PC-3 (cell line): ENCODE measurements at places on chromosomes 13 and 19. TPM values are rescaled to one million over a fixed set of nuclear protein-coding genes. Genes with fewer than 3 reads are reported as not detected.
A peak's percentile ranks its signal among the peaks of the same experiment; 100 is the strongest.

DNA sequence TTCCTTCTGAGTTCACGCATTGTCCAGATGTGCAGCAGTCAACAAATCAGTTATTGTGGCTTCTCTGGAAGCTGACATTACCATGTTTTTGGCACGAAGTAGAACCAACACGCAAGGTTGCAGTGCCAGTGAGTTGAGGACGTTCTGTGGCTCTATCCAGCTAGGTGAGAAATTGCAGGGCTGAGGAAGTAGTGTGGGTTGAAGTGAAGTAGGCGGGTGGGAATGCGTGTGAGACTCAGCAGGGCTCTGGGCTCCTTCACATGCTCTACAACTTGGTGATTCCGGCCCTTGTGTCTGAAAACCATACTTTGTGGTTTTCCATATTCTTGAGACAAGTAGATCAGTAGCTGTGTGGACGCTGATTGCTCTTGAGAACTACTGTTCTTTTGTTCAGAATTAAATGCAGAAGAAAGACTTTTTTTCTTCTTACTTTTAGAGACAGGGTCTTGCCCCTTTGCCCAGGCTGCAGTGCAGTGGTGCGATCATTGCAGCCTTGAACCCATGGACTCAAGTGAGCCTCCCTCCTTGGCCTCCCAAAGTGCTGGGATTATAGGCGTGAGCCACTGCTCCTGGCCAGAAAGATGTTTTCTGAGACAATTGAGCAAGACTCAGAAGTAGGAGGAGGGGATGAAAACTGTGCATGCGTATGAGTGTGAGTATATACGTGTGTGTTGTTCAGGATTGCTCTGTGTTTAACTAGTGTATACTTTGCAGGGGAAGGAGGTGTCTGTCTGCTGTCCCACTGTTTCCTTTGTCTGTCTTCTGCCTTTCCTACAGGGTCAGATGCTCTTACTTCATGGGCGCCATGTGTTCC lies 46.2 kb downstream of the GATAD2A start:
- no peak overlapping the region for H3K4me3 ChIP-seq
- H3K27ac ChIP-seq = no peak overlapping the region
- DNase-seq = no peak
- H3K27me3 ChIP-seq = no peaks in the 10 kb centered on the region
- H3K4me1 ChIP-seq = peaks cover 5% of the 10 kb centered on the region

GRCh38 chr19:40360020-40360707 lies 11.7 kb downstream of the PLD3 start:
- H3K4me1 ChIP-seq = no peaks in the 10 kb centered on the region
- no peak overlapping the region for H3K4me3 ChIP-seq
- H3K27me3 ChIP-seq = no peaks in the 10 kb centered on the region
- no peak for DNase-seq
- no peaks in the 10 kb centered on the region for H3K36me3 ChIP-seq

DNA sequence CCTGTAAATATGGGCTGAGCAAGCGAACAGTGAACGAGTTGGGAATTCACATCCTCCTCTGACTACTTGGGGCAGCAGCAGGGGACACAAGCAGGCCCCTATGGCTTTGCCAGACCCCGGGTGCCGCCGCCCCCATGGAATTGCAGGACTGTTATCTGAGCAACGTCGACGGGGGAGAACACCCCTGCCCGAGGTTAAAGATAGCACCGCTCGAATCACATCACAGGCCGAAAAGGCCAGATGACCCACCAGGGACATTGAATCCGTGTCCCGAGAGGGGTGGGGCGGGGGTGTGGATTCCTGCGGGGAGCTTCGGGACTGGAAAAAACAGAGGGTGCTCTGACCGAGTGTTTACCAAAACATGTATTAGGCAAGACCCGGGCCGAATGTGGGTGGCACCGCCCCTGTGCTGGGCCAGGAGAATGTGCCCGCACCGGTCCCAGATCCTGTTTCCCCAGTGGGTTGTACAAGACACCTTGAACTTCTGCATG lies 9.1 kb downstream of the FEM1A start:
- peak overlapping the region; percentile 47 for H3K4me3 ChIP-seq
- H3K4me1 ChIP-seq = peaks cover 16% of the 10 kb centered on the region
- H3K27ac ChIP-seq = peak overlapping the region; percentile 42
- DNase-seq = peak; percentile 95
- H3K36me3 ChIP-seq = peaks cover 8% of the 10 kb centered on the region; the same call in 1 of the 2 replicates

GRCh38 chr19:41657157-41657556 lies 30.3 kb upstream of the CEACAM4 start:
- no peaks in the 10 kb centered on the region for H3K36me3 ChIP-seq
- H3K27me3 ChIP-seq = peaks cover 6% of the 10 kb centered on the region
- no peak for DNase-seq
- no peak overlapping the region for H3K4me3 ChIP-seq
- no peaks in the 10 kb centered on the region for H3K4me1 ChIP-seq
- H3K27ac ChIP-seq = no peak overlapping the region

DNA sequence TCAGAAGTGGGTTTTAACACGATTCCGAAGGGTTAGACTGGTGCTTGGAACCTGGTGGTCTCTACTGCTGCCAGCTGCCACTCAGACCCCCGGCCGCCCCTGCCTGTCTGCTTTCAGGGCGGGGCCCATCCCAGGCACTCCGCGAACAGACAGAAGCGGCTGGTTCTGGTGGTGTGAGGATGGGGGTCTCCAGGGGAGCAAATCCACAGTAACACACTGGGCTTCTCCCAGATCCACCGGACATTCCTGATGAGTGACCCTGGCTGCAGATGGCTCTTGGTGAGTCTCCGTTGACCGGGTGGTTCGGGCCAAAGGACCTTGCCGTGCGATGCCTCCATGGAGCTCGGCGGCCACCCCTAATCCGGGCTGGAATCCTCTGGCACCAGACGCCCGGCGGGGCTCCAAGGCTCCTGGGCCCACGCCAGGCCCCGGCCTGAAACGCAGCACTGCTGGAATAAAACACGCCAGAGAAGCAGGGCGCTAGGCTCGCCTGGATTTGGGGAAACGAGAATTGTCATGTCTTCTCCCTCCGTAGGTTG lies 2.1 kb upstream of the PTBP1 start:
- H3K4me3 ChIP-seq = no peak overlapping the region
- no peaks in the 10 kb centered on the region for H3K27me3 ChIP-seq
- peaks cover 8% of the 10 kb centered on the region for H3K4me1 ChIP-seq
- no peak for DNase-seq

GRCh38 chr13:72141855-72142519 lies 275.0 kb upstream of the DACH1 start:
- H3K36me3 ChIP-seq = no peaks in the 10 kb centered on the region
- no peak overlapping the region for H3K27ac ChIP-seq
- no peak overlapping the region for H3K4me3 ChIP-seq
- peak; percentile 12 for DNase-seq

DNA sequence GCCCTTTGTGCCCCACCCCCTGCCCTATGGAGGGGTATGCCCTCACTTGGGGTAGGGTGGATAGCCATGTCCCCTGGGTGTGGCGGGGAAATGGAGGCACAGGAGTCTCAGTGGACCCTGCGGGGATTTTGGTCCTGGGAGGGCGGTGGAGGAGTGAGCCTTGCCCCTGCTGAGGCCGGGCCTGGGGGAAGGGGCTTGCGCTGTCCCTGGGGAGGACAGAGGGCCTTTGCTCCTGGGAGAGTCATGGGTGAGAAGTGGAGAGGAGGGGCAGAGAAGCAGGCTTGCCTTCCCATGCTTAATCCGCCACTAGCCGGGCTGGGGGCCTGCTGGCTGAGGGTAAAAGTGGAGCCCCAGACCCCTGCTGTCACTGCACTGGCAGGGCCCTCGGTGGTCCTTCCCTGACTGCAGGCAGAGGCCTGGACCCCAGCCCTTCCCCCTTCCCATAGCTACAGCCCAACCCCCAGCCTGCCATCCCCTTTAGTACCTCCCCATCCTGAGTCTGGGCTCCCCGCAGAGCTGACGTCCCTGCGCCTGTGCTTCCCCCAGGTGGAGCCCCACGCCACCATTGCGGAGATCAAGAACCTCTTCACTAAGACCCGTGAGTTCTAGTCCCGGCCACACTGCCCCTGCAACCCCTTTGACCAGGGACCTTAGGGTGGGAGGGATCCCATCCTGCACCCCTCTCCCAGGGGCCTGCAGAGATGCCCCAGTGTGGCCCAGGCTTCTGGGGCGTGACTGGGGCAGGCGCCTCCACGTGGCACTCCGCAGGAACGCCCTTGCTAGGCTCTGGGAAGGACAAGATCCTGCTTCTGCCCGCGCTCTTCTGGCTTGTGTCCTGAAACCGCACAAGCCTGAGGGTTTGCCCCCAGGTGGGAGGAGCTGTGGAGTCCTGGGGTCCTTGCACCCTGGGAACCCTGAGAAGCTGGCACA lies 8.9 kb downstream of the NDUFB7 start:
- H3K36me3 ChIP-seq = peaks cover 8% of the 10 kb centered on the region; the same call in 1 of the 2 replicates
- no peak overlapping the region for H3K4me3 ChIP-seq
- H3K4me1 ChIP-seq = no peaks in the 10 kb centered on the region
- no peak for DNase-seq
- H3K27ac ChIP-seq = no peak overlapping the region
- no peaks in the 10 kb centered on the region for H3K27me3 ChIP-seq

DNA sequence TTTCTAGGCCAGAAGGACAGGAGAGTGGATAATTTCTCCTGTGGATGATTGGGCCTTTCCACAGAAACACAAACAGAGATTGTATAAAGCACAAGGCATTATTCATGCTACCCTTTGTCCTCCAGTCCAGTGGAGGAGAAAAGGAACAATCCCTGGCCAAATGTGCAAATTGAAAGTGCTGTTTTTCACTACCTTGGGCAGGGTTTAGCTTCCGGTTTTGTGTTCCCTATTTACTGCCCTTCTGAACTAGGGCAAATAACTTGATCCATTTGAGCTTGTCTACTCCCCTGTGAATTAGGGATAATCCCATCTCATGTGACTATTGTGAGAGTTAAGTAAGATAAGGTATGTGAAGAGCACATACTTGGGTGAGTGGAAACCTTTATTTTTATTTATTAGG lies 13.3 kb downstream of the PDX1 start:
- no peaks in the 10 kb centered on the region for H3K36me3 ChIP-seq
- H3K4me1 ChIP-seq = no peaks in the 10 kb centered on the region
- H3K27me3 ChIP-seq = peaks cover 21% of the 10 kb centered on the region
- no peak overlapping the region for H3K4me3 ChIP-seq
- no peak for DNase-seq
- no peak overlapping the region for H3K27ac ChIP-seq

DNA sequence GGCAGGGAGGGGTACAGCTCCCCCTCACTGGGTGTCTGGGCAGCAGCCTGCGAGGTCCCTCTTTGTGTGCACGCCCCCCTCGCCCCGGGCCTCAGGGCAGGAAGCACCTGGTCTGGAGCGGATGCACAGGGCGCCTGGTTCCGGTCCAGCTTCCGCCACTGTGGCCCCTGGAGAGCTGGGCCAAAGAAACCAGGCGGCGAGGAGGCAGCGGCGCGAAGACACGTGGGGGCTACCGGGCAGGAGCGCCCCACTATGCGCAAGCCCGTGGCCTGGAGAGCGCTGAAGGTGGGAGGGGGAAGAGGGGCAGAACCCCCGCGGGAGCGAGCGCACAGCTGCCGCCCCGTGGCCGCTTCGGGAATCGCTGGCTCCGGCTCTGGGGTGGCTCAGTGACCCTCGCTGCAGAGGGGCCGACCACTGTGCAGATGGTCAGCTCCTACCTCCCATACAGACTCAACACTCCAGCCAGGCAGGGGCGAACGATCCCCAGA lies 1.7 kb upstream of the LYL1 start:
- peak; percentile 50 for DNase-seq
- H3K27me3 ChIP-seq = no peaks in the 10 kb centered on the region
- H3K4me3 ChIP-seq = peak overlapping the region; percentile 57
- H3K36me3 ChIP-seq = peaks cover 5% of the 10 kb centered on the region; the same call in 1 of the 2 replicates
- H3K4me1 ChIP-seq = peaks cover 10% of the 10 kb centered on the region; the same call in 1 of the 2 replicates

- H3K4me3 ChIP-seq = no peak overlapping the region
- no peak overlapping the region for H3K27ac ChIP-seq
- no peak for DNase-seq
- no peaks in the 10 kb centered on the region for H3K4me1 ChIP-seq
These were observed 29.6 kb downstream of the OLFM4 start for GRCh38 chr13:53058065-53058679.

GRCh38 chr19:5018224-5019015 lies 49.5 kb downstream of the KDM4B start:
- H3K36me3 ChIP-seq = peaks cover 16% of the 10 kb centered on the region
- no peak overlapping the region for H3K4me3 ChIP-seq
- DNase-seq = no peak
- H3K27me3 ChIP-seq = no peaks in the 10 kb centered on the region
- no peak overlapping the region for H3K27ac ChIP-seq

- no peak for DNase-seq
- H3K27ac ChIP-seq = no peak overlapping the region
- H3K4me3 ChIP-seq = no peak overlapping the region
- no peaks in the 10 kb centered on the region for H3K27me3 ChIP-seq
These were observed 9.7 kb downstream of the MAST3 start for GRCh38 chr19:18107235-18107634.

DNA sequence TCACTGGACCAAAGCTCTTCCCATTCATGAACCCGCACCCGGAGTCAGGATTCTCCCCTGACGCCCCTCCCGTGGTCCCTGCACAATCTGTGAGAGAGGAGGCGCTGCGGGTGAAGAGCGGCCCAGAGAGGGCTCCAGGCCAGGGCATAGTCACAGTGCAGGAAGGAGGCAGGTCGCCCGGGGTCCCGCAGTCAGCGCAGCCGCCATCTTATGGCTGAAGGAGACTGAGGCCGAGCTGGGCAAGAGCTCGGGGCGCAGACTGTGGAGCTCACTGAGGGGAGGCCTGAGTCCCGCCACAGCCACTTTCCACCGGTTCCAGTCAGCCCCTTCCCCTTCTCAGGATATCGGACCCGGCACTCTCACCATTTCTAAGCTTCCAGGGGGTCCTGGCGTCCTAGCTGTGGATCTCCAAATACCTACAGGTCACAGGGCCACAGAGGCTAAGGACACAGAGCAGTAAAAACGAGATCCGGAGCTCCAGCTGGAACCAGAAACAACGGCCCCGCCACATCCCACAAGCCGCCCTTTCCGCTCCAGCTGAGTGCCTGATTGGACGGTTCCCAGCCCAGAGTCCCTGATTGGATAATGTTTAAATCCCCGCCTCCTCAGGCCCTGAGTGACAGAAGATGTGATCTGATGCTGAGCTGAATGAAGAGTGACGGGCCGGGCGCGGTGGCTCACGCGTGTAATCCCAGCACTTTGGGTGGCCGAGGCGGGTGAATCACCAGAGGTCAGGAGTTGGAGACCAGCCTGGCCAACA lies at the start of gene ZNF99:
ZNF99 (minus strand) TSS at position 501 of the 760 bp plus-strand sequence; CDS start at position 366, 135 bp downstream.
- H3K27ac ChIP-seq = no peak within 1 kb of the TSS
- no peak for DNase-seq
- H3K4me1 ChIP-seq = no peaks in the 10 kb centered on the region
- no peak within 1 kb of the TSS for H3K4me3 ChIP-seq
- no peaks in the 10 kb centered on the region for H3K27me3 ChIP-seq

GRCh38 chr19:32864318-32865007 lies 5.1 kb downstream of the SLC7A9 start:
- H3K27me3 ChIP-seq = no peaks in the 10 kb centered on the region
- H3K4me3 ChIP-seq = no peak overlapping the region
- H3K27ac ChIP-seq = no peak overlapping the region
- no peaks in the 10 kb centered on the region for H3K4me1 ChIP-seq

FGF22 gene
- 0.81 and 1.3 TPM in 2 replicates for total RNA-seq

C13orf42 gene
- not detected in 2 replicates for total RNA-seq

PDE4C gene
- total RNA-seq = 1.8 TPM in 1 of 2 replicates, not detected in the other

PCDH9 gene
- 0.63 and 0.98 TPM in 2 replicates for total RNA-seq

LAIR2 gene
- not detected in 2 replicates for total RNA-seq

AZU1 gene
- not detected in 2 replicates for total RNA-seq

DKKL1 gene
- 2.4 and 4.2 TPM in 2 replicates for total RNA-seq

ZNF793 gene
- total RNA-seq = not detected in 2 replicates

LIM2 gene
- not detected in 2 replicates for total RNA-seq

FCER2 gene
- not detected in 2 replicates for total RNA-seq

CGB1 gene
- 0.95 TPM in 1 of 2 replicates, not detected in the other for total RNA-seq

APOC1 gene
- 2.7 and 3.3 TPM in 2 replicates for total RNA-seq

MEGF8 gene
- 7.7 and 12.2 TPM in 2 replicates for total RNA-seq

KLK11 gene
- total RNA-seq = 0.23 TPM in 1 of 2 replicates, not detected in the other
